ENCODE measurements at places on chromosomes 1 and 21.

DNA sequence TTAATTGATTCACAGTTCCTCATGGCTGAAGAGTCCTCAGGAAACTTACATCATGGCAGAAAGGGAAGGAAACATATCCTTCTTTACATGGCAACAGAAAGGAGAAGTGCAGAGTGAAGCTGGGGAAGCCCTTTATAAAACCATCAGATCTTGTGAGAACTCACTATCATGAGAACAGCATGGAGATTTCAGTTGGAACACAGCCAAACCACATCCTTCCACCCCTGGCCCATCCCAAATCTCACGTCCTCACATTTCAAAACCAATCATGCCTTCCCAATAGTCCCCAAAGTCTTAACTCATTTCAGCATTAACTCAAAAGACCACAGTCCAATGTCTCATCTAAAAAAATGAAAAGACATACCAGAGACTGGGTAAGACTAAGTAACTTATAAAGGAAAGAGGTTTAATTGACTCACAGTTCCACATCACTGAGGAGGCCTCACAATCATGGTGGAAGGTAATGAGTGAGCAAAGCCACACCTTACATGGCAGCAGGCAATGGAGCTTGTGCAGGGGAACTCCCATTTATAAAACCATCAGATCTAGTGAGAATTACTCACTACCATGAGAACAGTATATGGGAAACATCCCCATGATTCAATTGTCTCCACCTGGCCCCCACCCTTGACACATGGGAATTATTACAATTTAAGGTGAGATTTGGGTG is 105.2 kb downstream of the MRPL39 start:
- DNase-seq: no peak

GRCh38 chr1:197706601-197707000 is 68.7 kb downstream of the DENND1B start:
- no peak for DNase-seq

DNA sequence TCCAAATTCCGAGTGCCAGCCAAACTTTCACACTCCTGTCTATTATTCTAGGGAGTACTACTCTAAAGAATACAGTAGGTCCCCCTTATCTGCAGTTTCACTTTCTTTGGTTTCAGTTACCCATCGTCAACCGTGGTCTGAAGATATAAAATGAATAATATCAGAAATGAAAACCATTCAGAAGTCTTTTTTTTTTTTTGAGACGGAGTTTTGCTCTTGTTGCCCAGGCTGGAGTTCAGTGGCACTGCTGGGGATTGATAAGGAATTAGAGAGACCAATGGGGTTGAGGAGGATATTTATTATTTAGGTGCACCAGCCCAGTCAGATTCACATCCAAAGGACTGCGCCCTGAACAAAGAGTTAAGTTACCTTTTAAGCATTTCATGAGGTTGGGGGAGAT is 52.9 kb upstream of the SRSF10 start:
- DNase-seq: no peak

- no peak for DNase-seq
Observed at GRCh38 chr1:221874285-221875003, 132.6 kb upstream of the DUSP10 start.

GRCh38 chr1:54045496-54045895 is 7.5 kb downstream of the TMEM59 start:
- DNase-seq: no peak

DNA sequence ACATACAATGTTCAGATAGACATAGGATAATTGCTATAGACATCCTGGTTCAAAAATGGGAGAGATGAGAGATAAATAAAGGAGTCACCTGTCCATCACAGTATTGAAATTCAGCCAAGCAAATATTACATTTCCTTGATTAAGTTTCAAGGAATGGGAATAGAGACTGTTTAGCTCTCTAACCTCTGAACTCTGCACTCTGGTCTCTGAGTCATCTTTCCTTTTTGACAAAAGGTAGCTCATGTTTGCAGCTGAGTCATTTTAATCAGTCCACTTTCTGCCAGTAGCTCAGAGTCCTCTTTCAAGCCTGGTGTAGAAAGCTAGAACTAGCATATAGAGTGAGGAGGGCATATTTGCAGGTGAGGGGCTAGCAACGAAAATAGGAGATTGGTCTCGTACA is 51.4 kb upstream of the GJA8 start:
- no peak for DNase-seq

DNA sequence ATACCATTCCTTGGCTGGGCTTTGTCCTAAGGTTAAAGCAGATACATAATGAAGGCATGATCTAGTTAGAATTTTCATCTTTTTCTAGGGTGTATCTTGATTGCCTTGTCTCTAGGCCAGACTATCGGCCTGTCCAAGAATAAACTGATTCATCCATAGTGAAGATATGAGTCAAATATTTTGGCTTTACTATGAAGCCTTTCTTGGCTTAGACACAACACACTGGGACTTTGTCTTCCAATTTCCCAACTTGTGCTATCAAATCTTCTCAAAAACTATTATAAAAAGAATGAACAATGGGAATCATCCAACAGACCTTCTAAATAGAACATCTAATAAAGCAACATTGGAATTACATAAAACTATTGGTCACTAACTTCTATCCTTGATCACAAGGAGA is 64.8 kb downstream of the WARS2 start:
- no peak for DNase-seq

- no peak for DNase-seq
Observed at GRCh38 chr1:110541906-110542395, 23.0 kb upstream of the KCNA10 start.

GRCh38 chr21:27564684-27565301 is 597.9 kb upstream of the ADAMTS5 start:
- DNase-seq: no peak

Data from iPS DF 19.7 (cell line).